ENCODE measurements at places on chromosomes 5 and 9. TPM values are rescaled to one million over a fixed set of nuclear protein-coding genes. Genes with fewer than 3 reads are reported as not detected.

SLC6A3 gene
- 0.07 TPM for total RNA-seq

SPACA9 gene
- total RNA-seq: 1.6 TPM

CDH6 gene
- not detected for total RNA-seq

WWC1 gene
- not detected for total RNA-seq

PCDHA12 gene
- total RNA-seq: not detected

C9orf153 gene
- total RNA-seq: 0.38 TPM

ADAMTS2 gene
- total RNA-seq: not detected

ADRA1B gene
- total RNA-seq: not detected

SOWAHA gene
- 0.42 TPM for total RNA-seq

Measured in activated CD8-positive, alpha-beta memory T cell treated with anti-CD3 and anti-CD28 coated beads, Interleukin-2, amount 10 ng/mL, durations not matched to agents 7 days and 5 days (primary cell).